ENCODE measurements at places on chromosomes 7 and 10. TPM values are rescaled to one million over a fixed set of nuclear protein-coding genes. Genes with fewer than 3 reads are reported as not detected.
A peak's percentile ranks its signal among the peaks of the same experiment; 100 is the strongest.

DNA sequence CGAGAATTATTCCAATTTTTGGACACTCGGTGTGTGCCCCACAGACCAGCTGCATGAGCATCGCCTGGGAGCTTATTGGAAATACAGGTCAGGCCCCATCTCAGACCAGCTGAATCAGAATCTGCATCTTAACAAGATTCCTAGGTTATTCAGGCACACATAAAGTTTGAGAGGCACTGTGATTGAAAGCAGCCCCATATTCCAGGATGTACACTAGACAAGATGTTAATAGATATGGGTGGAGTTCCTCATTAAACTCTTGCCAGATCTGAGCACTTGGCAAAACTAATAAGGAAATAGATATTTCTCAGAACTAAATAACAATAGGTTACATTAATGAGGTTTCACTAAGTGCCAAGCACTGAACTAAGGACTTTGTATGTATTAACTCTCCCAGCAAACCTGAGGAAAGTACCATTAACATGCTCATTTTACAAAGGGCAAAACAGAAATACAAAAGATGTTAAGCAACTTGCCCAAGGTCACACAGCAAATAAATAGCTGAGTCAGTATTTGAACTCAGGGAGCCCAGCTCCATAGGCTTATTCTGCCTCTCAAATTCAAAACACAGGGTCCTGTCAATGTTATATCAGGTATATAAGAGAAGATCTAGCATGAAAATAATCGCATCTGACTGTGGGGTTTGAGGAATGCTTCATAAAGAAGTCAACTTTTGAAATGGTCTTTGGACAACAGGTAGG lies 29.9 kb downstream of the PPP1R3C start:
- no peak for DNase-seq

DNA sequence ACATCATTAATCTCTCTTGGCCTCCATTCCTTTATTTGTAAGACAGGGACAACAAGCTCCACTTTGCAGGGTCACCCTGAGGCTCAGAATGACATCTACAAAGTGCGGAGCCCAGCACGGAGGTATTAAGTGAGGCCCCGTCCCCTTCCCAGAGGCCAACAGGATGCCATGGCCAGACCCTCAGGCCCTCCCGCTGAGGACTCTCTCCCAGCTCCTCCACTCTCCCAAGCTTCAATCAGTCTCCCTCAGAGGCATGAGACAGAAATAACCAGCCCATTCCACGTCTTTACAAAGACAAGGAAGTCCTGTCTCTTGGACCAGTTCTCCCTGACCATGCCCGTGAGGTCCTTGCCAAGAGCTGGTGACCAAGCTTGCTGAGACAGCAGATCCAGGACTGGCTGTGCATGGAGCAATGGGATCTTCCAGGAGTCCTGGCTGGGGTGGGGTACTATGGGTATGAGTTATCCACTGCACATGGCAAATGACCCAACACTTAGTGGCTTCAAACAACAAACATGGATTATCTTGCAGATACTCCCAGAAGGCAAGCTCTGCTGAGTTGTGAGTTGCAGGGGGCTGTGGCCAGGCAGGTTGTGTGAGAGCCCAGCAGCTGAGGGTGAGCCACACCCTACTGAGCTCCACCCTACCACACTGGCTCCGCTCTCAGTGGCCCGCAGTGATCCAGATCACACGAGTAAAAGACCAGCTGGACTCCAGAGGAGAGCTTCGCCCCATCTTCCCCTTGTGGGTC lies 4.3 kb upstream of the PPIF start:
- DNase-seq: no peak

GRCh38 chr10:116274064-116274904 lies 1.3 kb upstream of the GFRA1 start:
- DNase-seq: no peak

DNA sequence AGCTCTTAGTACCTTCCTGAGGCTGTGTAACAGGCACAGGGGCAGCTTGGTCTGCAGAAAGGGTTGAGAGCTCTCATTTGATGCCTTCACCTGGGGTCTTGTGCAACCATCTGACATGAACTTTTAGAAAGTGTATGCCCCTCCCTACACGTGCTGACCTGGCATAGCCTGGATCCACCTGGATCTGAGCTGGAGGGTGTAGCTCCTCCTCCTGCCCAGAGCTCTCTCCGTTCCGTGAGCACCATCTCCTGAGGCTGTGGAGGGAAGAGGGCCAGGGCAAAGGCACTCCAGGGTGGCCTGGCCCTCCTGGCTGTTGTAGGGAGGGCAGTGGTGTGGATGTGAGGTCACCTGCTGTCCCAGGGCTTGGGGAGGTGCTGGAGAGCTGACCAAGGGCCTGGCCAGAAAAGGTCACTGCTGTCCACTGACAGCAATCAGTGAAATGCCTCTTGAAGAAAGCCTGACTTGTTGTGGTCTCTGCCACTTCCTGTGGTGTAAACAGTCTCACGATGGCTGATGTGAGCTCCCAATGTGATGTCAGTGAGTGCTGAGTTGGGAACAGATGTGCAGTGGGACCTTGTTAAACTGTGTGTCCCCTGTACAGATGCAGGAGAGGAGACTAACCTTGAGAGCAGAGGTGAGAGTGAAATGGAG lies 23.0 kb downstream of the AMZ1 start:
- DNase-seq: no peak

DNA sequence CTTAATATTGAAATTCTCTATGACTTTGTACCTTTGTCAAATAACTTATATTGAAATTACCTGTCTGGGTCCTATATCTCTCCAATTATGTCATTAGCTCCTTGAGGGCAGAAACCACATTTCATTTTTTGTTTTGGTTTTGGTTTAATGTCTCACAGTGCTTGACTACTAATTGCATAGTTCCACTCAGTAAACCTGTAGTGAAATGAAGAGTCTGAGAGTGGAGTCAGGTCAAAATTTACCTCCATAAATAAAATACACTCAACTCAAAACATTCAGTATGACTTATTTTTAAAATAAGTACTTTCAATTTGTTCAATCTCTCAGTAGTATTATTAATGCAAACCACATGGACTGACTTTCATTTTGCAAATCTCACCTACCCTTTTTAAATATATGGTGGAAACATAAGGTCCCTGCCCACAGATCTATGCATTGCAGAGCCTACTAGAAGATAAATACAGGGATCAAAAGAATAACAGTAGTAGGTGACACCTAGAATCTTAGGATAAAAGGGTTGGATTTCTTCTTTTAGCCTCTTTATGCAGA lies 32.5 kb downstream of the PDE1C start:
- DNase-seq: no peak

GRCh38 chr10:87733081-87733480 lies 73.4 kb downstream of the PAPSS2 start:
- DNase-seq: peak; percentile 74

DNA sequence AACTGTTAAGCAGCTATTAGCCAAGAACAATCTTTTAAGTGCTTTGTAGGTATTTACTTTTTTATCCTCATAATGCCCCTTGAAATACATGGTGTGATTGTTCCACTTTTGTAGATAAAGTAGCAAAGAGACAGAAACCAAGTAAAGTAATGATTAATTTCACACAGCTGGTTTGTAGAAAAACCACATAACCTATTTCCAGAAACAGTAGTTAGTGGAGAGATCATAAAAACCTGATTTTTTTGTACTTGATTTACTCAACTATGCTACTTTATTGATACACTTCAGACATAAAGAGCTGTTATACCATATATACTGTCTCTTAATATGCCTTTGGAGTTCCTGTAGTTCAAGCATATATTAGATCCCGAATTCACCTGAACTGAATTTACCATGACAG lies 118.4 kb downstream of the SEMA3A start:
- DNase-seq: no peak

GRCh38 chr7:92655346-92655884 lies 65.2 kb upstream of the FAM133B start:
- DNase-seq: no peak

DNA sequence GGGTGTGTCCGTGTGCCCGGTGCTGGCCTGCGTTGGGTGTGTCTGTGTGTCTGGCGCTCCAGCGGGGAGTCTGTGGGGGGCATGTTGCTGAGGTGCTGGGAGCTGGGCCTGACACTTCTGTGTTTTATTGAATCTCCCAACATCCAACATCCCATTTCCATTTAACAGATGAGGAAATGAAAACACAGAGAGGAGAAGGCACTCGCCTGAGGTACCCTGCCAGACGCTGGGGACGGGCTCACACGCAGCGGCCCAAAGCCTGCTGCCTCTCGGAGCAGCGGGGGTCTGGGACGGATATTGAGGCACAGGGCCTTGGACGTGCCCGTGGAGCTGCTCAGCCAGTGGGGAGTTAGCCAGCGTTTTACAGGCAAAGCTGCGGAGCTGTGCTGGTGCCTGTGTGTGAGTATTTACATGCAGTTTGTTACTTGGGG lies 133.9 kb downstream of the DNAJB6 start:
- DNase-seq: no peak

DNA sequence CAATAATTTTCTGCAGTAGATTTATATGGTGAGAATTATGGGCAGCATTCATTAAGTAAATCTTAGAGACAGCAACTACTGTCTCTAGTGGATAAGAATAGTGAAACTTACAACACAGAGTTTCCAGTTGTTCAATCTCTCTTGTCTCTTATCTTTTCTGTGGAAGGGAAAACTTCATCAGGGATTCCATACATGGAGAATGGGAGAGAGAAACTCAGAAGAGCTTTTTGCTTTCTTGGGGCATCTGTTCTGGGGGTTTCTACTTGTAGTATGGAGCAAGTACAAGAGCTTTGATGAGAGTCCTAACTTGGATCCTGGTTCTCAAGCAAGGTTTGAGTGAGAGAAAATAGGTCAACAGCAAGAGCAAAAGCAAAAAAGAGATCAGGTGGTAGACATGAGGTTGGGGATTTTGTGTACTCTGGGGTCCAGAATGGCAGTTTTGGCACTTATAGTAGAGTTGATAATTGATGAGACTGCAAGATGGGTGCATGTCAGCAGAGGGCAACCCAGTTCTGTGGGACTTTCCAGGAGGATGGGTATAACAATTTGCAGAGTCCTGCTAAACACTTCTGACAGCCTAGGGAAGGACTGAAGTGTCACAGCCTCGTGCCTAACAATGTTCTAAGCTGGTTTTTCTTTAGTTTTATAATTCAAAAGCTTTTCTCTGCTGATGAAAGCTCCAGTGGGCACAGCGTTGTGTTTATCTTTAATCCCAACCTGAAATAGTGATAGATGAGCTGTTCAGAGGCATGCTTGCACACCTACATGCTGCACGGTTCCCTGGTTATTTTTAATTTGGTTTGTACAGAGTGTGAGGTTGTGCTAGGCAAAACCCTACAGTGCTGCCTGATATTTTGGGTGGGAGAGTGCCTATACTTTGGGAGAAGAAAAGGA lies 32.0 kb upstream of the STRIP2 start:
- DNase-seq: no peak

- peak; percentile 99 for DNase-seq
Measured at GRCh38 chr7:44606341-44607140, at the start of gene OGDH. OGDH (plus strand) TSS chr7:44606627; CDS start chr7:44624344, 17,717 bp downstream.

- no peak for DNase-seq
Measured at GRCh38 chr10:74926791-74927585, 100.6 kb downstream of the KAT6B start.

DNA sequence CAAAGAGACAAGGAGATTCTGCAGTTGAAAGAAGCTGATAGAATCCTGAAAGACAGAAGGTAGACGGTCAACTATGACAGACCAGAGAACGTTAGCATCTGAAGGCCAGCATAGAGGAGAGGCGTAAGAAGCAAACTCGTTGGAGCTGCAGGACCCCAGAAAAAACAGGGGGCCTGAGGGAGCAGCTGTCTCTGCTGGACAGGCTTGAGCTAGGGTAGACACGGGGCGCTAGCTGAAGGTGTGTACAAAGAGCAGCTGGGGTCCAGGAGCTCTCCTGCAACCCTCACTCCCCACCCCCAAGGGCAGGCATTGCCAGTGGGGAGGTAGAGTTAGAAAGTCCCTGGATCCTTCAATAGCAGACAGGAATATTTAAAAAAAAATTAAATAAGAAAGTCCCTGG lies 14.6 kb upstream of the GDI2 start:
- DNase-seq: no peak

DNA sequence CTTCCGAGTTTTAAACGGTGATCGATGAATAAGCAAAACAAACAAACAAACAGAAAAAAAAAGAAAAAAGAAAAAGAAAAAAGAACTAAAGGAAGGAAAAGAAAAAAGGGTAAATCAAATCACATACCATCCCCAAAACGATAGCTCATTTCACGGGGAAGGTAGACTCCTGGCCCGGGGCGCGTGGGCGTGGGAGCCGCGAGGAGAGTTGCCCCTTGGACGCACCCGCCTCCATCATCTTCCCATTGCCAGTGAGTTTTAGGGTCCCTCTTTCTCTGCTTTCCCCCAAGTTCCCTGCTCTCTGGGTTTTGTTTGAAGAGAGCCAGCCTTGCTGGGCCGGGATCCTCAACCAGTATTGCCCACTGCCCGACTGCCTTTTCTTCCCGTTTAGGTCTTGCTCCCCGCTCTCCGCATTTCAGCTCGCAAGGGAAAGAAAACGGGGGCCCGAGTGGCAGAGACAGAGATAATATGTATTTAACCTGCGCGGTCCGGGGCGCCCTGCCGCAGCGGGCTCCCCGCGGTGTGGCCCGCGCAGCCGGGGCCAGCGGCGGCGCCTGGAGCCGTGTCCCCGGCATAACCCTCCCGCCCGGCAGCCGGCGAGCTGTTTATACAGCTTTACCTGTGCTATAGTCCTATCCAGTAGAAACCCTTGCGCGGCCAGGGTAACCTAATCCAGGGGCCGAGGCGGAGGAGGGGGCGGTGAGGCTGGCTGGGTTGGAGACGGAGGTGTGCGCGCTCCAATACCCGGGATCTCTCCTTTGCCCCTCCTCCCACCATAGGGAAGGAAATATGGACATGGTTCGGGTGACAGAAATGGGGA lies 5.2 kb upstream of the GATA3 start:
- DNase-seq: no peak

DNA sequence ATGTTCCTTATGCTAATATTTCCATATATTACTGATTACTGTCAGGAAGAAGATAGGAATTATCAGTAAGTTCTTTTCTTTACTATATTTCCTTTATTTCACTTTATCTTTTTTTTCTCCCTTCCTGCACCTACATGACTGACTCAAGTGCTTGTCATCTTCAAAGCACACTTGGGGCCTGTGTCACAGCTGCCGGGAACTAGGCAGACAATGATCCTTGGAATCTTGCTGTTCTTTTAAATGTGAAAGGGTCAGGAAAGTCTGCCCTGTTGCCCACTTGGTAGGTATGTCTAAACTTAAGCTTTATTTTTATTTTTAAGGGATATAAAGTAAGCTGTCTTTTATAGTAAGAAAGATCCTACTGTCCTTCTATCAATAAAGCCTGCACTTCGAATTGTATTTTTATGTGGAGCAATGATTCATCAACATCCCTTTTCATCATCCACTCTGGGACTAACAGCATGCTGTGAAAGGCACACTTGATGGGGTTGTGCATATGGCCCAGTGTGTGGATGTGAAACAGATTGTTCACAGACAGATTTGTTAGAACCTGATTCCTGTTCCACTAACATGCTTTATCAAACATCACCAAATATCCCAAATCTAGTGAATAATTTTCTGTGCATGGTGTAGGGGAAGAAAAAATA lies 556.9 kb downstream of the DNAJB9 start:
- DNase-seq: no peak

Gene MACROH2A2
- polyA plus RNA-seq: not detected

Gene GNAI1
- polyA plus RNA-seq: 7.5 TPM

Gene FGFR2
- polyA plus RNA-seq: 0.06 TPM

Gene BHLHA15
- polyA plus RNA-seq: 1.0 TPM

Gene BTRC
- polyA plus RNA-seq: 10.0 TPM
